Fibroblast of skin of abdomen (primary cell): ENCODE measurements at places on chromosomes 11 and 22.

DNA sequence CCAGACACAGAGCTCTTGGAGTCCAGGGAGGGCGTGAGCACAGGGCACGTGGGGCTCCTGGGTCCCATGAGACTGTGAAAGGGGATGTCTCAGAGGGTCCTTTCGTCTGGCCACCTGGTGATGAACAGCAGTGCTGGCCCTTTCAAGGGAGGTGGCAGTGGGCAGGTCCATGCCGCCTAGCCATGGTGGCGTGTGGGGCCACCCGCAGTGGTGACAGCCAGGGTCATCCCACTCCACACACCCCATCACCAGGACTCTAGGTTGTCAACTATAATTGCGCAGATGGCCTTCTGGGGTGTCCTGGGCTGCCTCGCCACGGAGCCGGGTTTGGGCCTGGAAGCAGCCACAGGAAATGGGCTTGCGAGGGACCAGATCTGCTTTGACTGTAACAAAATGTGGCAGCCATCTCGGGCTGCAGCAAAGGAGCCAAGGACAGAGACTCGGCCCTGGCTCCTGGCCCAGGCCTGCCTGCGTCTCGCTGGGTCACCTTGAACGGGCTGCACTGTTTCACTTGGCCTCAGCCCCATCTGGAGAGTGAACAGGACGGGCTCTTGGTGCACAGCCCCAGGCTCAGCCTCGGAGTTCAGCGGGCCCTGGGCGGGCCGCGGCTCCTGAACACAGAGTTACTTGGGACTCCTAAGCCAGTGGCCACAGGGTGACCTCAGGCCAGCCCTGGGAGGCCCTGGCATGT, 1350.5 kb downstream of the BRD1 start:
- no peak for DNase-seq

DNA sequence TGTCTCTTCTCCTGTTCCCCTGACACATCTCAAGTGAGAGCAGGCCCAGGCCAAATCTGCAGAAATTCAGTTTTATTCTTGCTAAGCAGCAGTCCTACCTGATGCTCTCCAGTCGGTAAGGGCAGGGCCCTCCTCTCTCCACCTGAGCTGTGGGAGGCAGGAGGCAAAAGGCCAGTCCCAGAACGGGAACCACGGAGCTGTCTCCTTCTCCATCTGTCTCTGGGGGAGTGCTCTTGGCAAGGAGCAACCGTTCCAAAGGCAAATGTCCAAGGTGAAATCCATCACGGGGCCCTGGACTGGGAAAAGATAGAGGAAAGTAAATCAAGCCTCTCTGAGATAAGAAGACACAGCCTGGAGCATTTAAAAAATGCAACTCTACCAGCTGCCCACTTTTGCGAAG, 65.2 kb upstream of the CDON start:
- no peak for DNase-seq

GRCh38 chr11:82191695-82192094, 542.0 kb downstream of the FAM181B start:
- no peak for DNase-seq

DNA sequence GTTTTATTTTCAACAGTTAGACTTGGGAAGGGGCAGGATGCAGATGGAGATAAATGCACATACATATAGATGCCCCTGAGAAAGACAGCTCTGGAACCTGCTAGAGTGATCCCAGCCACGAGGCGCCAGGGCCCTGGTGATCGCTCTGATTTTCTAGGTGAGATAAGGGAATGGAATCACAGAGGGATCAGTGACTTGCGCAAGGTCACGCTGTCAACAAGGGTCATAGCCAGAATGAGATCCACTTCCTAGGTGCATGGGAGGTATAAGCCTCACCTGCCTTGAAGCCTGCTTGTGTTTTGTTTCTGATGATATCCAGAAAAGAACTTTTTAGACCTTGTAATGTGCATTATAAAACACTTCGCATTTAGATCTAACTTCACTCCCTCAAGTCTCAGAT, 47.5 kb downstream of the ZBTB16 start:
- DNase-seq: no peak

DNA sequence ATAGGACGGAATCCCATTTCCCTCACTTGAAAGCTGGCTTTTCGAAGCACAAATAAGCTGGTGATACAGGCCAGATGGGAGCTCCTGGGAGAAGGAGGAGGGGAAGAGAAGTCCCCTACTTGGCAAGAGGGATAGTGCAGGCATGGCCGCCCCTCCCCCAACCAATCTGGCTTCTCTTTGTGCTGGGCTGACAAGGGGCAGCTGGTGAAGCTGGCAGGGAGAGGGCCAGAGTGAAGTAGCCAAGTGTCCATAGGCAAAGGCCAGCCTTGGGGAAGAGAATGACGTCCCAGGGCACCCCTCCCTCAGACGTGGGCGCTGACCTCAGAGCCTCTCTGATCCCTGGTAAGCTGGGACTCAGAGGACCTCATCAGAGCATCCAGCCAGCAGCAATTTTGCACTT, 78.7 kb upstream of the GRAMD1B start:
- DNase-seq: no peak

- no peak for DNase-seq
Observed at GRCh38 chr11:35045236-35045820, 93.6 kb upstream of the CD44 start.

DNA sequence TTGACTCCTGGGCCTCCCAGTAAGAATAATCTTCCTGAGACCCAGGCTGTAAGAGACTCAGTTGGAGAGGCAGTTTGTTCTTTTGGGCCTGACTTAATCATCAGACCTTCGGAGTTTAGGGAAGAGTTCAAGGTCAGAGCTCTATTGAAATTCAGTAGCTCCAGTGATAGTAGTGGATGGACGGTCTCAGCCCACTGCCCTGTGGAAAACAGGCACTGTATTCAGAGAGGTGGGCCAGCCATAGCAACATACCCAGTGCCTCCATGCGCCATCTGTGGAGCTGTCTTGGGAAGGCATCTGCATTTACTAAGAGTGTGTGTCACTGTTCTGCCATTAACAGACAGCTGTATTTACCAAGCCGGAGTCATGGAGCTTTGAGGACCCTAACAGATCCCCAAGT, 2.9 kb downstream of the SMARCB1 start:
- DNase-seq: no peak

- DNase-seq: peak; percentile 37
Observed at GRCh38 chr11:29231991-29232390, 784.8 kb downstream of the KCNA4 start.

GRCh38 chr11:116300232-116300631, 472.6 kb downstream of the BUD13 start:
- DNase-seq: no peak

DNA sequence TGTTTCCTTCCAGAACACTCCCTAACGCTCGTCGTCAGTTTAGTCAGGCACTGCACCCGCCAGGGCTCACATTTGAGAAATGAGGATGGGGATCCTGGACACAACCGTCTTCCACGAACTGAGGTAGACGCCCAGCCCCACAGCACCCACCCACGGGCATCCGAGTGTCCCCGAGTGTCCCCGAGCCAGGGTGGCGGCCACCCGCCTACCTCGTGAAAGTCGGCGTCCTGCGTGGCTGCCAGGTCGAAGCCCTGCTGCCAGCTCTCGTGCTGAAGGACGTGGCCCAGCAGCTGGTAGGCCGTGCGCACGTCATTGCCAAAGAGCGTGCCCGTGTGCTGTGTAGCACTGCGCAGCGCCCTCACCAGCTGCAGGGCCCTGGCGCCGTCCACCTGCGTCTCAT, 53.6 kb downstream of the TRMU start:
- DNase-seq: no peak

- peak; percentile 10 for DNase-seq
Observed at GRCh38 chr11:82195283-82195682, 538.4 kb downstream of the FAM181B start.

- DNase-seq: no peak
Observed at GRCh38 chr22:44573451-44573850, 75.4 kb upstream of the RTL6 start.

DNA sequence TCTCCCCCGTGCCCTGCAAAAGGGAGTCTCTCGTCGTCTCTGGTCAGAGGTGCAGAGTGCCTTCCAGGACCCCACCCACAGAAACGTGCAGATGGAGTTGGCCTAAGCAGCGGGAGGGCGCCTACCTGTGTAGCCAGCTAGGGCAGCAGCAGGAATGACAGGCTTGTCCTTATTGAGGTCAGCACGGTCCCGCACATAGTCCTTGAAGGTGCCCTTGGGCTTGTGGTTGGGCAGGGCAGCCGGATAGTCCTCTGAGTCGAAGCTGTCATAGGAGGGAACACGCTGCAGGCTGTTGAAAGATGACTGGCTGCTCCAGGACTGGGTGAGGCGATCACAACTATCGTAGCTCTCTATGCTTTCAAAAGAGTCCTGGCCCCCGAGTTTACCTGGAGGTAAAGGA, 107.3 kb downstream of the ETS1 start:
- DNase-seq: no peak

GRCh38 chr11:79092791-79093353, 348.0 kb downstream of the TENM4 start:
- peak; percentile 99 for DNase-seq

DNA sequence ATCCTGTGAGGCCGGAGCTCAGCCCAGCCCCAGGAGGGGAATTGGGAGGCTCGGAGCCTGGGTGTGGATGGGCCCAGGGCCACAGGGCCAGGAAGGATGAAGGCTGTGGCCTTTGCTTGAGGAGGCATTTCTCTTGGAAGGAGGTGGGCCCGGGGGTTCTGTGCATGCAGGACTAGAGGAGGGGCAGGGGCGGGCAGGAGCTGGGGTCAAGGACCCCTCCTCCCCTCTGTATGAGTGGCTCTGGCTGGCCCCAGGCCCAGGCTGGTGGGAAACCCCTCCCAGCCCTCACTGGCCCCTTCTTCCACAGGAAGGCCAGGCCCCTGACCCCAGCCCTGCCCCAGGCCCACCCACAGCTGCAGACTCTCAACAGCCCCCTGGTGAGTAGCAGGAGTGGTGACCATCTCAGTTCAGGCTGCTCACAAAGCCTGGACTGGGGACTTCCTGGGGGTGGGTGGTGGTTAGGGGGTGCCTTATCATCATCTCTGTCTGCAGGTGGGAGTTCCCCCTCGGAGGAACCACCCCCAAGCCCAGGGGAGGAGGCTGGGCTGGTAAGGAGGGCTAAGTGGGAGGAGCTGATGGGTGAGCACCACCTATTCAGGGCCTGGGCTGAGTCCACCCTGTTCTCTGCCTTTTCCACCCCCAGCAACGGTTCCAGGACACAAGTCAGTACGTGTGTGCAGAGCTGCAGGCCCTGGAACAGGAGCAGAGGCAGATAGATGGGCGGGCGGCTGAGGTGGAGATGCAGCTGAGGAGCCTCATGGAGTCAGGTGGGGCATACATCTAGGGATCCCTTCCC, 6.0 kb downstream of the KCNK7 start:
- no peak for DNase-seq

DNA sequence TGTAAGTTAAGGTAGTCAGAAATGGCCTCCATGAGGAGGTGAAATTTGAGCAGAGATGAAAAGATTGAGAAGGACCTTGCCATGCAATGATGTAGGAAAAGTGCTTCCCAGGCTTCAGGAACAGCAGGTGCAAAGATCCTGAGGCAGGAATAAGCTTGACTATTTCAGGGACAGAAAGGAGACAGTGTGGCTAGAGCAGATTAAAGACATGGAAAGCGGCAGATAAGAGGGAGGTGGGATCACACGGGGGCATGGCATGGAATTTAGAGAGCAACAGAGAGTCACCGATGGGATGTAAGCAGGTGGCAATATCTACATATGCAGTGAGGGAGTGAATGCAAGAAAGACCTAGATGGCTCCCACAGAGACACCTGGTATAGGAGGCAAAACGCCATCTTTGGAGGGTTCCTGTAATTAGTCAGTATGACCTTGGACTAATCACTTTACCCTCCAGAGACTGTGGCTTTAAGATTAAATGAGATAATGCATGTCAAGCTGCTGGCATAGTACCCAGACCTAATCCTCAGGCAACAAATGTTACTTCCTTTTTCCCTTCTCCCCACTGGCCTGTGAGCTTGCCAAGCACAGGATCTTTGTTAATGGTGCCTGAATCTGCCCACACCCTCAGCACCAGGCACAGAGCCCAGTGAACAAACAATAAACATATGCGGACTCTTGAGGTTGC, 24.6 kb upstream of the ACER3 start:
- DNase-seq: peak; percentile 32

GRCh38 chr22:27107824-27108223, 450.4 kb downstream of the MIAT start:
- DNase-seq: peak; percentile 98

DNA sequence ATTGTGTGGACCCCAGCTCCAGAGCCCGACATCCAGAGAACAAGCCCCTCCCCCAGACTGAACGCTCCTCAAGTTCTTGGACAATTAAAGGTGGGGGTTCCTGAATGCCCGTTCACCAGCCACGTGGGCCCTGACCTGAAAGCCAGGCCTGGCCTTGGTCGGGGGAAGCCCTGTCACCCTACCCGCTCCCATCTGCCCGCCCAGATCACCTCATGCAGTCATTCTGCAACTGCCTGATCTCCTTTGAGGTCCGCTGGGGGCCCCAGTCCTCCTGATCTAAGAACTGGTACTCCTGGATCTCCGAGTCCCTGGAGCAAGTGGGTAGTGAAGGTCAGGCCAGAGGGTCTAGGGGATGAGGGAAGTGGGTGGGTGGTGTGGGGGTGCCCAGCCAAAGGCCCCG, 9.1 kb upstream of the NAALADL1 start:
- DNase-seq: no peak

GRCh38 chr11:95266751-95267374, 35.9 kb upstream of the SESN3 start:
- peak; percentile 15 for DNase-seq

DNA sequence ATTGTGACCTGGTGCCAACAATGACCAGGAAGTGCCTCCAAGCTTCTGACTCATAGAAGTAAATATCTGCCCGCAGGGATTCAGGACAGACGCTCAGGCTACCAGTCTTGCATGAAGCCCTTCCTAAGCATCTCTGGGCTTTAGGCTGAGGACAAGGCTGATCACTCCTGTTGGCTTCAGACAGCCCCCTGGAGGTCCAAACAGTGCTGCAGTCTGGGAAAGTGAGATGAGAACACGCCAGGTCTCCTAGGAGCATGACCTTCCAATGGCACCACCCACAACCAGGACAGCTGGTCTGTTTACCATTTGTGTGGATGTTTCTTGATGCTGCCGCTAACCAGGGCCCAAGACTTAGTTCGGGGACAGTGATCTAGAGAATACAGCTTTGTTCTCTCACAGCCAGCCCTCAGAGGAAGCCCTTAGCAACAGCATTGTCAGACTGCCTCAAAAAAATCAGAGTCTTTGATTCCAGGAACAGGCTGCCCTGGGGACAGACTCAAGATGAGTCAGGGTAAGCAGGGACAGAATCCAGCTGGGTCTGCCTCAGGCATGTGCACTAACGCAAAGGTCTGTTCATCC, 111.2 kb downstream of the ZNF280B start:
- DNase-seq: no peak

GRCh38 chr22:45784357-45785277, 113.0 kb downstream of the ATXN10 start:
- DNase-seq: no peak
